SK-N-SH (cell line): ENCODE measurements at places on chromosomes 6 and 20. TPM values are rescaled to one million over a fixed set of nuclear protein-coding genes. Genes with fewer than 3 reads are reported as not detected.
A peak's percentile ranks its signal among the peaks of the same experiment; 100 is the strongest.

- no peak for DNase-seq
Observed at GRCh38 chr6:166903500-166903899, 52.9 kb downstream of the RNASET2 start.

GRCh38 chr20:37699202-37699601 is 5.4 kb downstream of the CTNNBL1 start:
- peak; percentile 28 for DNase-seq

- DNase-seq: peak; percentile 48
Observed at GRCh38 chr20:31849306-31849930, 4.0 kb upstream of the FOXS1 start.

GRCh38 chr20:57615445-57615811 is 4.8 kb downstream of the ZBP1 start:
- DNase-seq: no peak

DNA sequence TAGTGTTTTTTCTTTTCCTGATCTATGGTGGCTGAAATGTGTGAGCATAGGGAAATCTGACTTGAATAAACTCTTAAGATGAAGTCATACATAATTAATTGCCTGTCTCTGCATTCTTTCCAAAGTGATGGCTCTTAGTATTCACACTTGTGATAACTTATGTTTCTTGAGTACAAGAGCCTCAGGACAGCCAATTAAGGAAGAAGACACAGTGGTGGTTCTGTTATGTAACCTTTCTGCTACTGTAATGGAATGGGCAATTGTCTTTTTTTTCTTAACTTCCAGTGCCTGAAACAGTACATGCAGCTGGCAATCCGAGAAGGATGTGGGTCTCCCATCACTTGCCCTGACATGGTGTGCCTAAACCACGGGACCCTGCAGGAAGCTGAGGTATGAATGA is 40.1 kb downstream of the RNF144B start:
- DNase-seq: no peak

DNA sequence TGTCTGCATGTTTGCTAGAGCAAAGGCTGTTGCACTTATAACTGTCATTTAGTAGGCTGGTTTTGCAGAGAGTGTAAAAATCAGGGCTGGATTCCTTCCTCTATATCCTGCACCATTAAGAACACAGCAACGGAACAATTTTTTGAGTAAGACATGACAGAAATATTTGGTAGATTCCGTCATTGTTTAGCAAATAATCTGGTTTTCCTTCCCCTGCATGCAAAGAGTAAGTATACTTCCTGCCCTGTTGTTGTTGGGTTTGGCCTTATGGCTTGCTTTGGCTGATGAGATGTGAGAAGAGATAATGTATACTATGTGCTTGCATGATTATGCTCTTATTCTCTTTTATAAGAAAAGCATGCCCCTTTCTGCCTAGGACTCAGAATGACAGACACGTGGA is 23.8 kb downstream of the MANEA start:
- peak; percentile 11 for DNase-seq

DNA sequence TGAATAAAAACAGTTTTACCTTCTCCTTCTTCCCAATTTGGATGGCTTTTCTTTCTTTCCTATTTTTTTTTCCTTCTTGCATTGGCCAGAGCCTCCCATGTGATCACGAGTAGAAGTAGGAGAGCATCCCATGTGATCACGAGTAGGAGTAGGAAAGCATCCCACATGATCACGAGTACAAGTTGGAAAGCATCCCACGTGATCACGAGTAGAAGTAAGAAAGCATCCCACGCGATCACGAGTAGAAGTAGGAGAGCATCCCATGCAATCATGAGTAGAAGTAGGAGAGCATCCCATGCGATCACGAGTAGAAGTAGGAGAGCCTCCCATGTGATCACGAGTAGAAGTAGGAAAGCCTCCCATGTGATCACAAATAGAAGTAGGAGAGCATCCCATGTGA is 218.6 kb downstream of the DLL1 start:
- no peak for DNase-seq

DNA sequence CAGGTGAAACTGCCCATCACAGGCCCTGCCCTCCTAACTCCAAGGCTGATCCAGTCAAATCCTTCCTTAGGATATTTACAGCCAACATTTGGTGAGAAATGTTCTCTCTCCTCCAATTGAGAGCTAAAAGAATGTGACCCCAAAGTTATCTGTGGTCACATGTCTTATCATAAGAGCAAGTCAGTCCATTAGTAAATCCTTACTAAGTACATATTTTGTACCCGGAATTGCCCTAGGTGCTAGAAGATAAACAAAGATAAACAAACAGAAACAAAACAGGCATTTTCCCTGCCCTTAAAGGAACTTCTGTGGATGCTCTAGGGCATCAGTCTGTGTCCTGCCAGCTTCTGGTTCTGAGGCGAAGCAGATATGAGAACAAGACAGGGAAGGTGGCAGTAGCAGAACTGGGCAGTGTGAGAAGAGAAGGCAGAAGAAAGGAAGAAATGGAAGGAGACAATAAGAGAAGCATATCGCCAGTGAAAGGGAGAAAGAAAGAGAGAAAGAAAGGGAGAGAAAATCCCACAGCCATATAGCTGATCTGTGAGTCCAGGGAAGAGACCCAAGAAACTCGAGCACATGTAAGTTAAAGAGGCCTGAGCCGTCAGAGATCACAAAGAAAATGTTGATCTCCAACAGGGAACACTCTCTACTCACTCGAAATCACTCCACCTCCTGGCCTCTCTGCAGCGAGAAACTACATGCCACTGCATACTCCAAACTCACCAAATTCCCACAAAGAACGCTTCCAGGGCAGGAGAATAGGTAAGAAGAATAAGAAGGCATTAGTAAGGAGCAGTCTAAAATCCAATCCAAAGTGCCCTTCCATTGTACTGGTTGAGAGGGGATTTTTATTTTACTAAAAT is 41.7 kb downstream of the CDK5RAP1 start:
- no peak for DNase-seq

GRCh38 chr6:16129623-16130401 is 926 bp downstream of the MYLIP start:
- no peak for DNase-seq

- DNase-seq: no peak
Observed at GRCh38 chr20:35490736-35491181, 35.4 kb downstream of the CEP250 start.

GGTLC1 gene
- polyA plus RNA-seq: not detected in 2 replicates

PDE10A gene
- 0.43 and 0.67 TPM in 2 replicates for polyA plus RNA-seq

SIRPG gene
- not detected in 2 replicates for polyA plus RNA-seq

MAP1LC3A gene
- 17.2 and 24.9 TPM in 2 replicates for polyA plus RNA-seq

TUBB1 gene
- 0.02 TPM in 1 of 2 replicates, not detected in the other for polyA plus RNA-seq

MRPS10 gene
- polyA plus RNA-seq: 29.8 and 35.5 TPM in 2 replicates

KCNG1 gene
- polyA plus RNA-seq: 11.2 and 13.8 TPM in 2 replicates
